ENCODE measurements at places on chromosomes 1 and 21.

- DNase-seq: no peak
These were observed 139.9 kb downstream of the DSCAM start for GRCh38 chr21:40706806-40707655.

DNA sequence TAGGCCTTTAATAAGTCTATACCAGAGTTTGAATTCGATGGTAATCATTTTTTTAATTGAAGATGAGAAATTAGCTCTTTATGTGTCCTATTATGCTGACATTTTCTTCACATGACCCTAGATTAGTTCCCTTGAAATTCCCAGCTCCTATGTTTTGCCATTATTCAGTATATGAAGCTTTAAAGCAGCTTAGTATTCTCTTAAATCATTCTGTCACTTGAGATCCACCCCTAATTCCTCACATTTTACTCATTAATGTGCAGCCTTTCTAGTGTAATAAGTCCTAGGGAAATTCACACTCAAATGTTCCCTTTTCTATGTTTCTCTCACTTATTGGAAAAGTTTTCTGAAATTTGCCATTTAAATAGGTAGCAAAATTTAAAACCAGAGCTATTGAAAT lies 704.5 kb upstream of the B3GALT2 start:
- no peak for DNase-seq

DNA sequence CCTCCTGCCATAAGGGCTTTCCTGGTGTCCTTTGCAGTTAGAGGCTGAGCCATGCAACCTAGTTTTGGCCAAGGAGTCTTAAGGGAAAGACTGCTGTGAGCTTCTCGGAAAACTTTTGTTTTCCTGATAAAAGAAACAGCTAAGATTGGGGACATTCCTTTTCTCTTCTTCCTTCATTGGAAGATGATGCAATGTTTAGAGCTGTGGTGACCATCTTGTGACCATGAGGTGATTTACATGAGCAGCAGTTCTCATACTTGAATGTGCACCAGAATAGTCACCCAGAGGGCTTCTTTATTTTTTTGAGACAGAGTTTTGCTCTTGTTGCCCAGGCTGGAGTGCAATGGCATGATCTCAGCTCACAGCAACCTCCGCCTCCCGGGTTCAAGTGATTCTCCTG lies 20.4 kb upstream of the SMAP2 start:
- DNase-seq: no peak

DNA sequence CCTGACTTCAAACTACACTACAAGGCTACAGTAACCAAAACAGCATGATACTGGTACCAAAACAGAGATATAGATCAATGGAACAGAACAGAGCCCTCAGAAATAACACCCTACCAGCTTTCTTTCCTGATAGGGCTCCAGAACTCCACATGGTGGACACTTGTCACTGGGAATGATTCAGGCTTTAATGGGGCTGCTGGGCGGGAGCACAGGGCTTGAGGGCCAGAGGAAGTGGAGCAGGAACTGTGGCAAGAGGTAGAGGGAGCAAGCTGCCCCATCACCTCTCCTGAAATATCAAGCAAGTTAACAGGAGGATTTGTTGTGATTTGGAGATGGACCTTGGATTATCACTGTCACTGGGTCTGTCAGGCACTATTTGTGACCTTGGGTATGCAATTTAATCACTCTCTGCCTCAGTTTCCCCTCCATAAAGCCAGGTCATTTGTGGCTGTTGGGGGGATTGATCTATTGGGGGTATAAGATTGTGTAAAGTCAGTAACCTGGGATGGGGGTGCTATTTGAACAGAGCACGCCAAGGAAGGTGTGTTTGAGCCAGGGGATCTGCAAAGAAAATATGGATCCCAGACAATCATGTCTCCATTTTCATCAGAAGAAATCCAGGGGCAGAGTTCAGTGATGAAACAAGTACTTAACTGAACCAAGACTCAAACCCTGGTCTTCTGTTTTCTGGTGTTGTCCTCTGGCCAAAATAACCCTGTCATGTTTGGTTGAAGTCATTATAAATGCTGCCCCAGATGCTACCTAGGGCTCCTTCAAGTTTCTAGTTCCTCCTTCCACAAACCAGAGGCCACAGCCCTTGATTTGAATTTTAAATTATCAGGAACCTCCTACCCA lies 25.2 kb downstream of the ETS2 start:
- DNase-seq: no peak

- DNase-seq: no peak
These were observed 34.3 kb upstream of the KRTAP19-8 start for GRCh38 chr21:31072533-31072932.

- DNase-seq: no peak
These were observed 202.1 kb downstream of the NCAM2 start for GRCh38 chr21:21200103-21200938.

- DNase-seq: no peak
These were observed 130.5 kb downstream of the TOMM20 start for GRCh38 chr1:234997896-234998741.

DNA sequence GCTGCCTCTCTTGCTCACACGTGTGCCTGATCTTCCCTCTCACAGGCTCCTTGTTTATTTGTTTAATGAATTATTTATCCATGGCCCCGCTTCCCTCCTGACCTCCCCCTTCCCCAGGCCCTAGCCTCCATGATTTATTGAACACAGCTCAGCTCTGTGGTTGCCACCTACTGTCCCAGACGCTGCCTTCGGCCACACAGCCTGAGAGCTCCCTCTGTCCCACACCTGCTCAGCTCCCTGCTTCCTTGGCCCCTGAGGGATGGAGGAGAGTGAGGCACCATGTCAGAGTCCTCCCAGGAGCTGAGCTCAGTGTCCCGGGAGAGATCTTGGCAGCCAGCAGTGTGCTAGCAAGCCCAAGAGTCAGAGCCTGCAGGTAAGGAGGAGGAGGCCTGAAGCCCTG lies 3.1 kb upstream of the EFNA3 start:
- no peak for DNase-seq

DNA sequence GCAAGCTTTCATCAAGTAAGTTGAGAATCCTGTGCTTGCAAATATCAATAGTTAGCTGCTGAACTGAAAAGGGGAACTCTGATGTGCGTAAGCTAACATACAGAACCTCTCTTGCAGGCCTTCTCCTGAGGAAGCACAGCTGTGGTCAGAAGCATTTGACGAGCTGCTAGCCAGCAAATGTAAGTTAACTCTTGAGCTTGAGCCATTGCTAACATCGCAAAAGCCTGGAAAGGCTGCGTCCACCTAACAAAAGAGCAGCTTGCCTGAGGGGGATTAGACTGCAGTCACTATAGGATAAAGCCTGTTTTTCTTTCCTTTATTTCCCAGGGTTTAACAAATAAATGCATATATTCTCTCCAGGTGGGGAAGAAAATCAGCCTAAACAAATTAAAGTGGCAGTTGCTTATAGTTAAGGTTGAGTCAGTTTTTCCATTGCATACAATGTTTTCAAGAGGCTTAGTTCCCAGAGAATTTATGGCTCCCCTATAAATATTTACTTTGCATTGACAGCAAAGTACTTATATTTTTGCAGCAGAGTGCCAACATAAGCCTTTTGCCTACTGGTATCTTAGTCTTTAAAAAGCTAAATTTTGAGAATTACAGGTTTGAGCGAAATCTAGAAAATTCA lies 1.5 kb downstream of the RGS2 start:
- peak; percentile 10 for DNase-seq

- DNase-seq: no peak
These were observed 111.4 kb downstream of the HHAT start for GRCh38 chr1:210440081-210440480.

DNA sequence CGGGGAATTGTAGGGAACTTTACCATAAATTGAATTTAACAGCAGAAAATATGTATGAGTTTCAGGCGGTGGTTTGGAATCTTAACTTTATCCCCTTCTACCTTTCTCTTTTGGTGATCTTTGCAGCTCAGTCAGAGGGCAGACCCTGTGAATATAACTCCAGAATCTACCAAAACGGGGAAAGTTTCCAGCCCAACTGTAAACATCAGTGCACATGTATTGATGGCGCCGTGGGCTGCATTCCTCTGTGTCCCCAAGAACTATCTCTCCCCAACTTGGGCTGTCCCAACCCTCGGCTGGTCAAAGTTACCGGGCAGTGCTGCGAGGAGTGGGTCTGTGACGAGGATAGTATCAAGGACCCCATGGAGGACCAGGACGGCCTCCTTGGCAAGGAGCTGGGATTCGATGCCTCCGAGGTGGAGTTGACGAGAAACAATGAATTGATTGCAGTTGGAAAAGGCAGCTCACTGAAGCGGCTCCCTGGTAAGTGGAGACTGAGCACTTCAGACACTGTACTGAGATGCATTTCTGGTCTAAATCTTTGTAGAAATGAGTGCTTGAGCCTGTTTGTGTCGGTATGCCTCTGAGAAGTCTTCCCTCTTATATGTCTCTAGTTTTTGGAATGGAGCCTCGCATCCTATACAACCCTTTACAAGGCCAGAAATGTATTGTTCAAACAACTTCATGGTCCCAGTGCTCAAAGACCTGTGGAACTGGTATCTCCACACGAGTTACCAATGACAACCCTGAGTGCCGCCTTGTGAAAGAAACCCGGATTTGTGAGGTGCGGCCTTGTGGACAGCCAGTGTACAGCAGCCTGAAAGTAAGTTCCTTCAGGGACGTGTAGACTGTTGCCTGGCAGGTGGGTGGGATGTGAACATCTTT lies 1.5 kb downstream of the CCN1 start:
- no peak for DNase-seq

DNA sequence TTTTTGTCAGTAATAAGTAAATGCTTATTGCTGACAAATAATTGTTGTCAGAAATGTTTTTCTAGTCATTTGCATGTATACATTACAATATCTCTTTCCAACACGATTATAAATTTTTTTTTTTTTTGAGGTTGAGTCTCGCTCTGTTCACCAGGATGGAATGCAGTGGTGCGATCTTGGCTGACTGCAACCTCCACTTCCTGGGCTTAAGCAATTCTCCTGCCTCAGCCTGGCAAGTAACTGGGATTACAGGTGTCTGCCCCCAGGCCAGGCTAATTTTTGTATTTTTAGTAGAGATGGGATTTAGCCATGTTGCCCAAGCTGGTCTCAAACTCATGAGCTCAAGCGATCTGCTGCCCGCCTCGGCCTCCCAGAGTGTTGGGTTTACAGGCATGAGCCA lies 72.0 kb upstream of the ATF3 start:
- DNase-seq: no peak

- DNase-seq: no peak
These were observed 215.9 kb downstream of the NEGR1 start for GRCh38 chr1:72066431-72066830.

- DNase-seq: no peak
These were observed 9.8 kb downstream of the JUN start for GRCh38 chr1:58774027-58774426.

- DNase-seq: no peak
These were observed 83.2 kb downstream of the PLXNA2 start for GRCh38 chr1:208161005-208161404.

- no peak for DNase-seq
These were observed 35.3 kb upstream of the CLIC4 start for GRCh38 chr1:24709791-24710441.

DNA sequence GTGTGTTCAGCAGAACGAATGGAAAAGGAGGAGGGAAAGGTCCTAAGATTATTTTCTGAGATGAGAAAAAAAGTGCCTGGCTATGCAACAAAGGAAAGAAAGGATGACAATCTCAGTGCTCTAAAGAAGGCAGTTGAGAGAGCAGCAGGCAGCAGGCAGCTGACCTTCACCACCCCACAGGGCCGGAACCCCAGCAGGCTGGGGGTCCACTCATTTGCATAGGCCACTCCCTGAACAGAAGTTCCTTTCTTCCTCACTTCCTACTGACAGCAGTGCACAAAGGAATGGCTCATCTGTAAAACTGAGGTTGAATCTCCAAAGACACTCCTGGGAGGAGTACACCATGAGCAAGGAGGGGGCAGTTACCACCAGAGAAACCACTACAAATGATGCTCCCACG lies 41.4 kb upstream of the TNR start:
- DNase-seq: no peak

DNA sequence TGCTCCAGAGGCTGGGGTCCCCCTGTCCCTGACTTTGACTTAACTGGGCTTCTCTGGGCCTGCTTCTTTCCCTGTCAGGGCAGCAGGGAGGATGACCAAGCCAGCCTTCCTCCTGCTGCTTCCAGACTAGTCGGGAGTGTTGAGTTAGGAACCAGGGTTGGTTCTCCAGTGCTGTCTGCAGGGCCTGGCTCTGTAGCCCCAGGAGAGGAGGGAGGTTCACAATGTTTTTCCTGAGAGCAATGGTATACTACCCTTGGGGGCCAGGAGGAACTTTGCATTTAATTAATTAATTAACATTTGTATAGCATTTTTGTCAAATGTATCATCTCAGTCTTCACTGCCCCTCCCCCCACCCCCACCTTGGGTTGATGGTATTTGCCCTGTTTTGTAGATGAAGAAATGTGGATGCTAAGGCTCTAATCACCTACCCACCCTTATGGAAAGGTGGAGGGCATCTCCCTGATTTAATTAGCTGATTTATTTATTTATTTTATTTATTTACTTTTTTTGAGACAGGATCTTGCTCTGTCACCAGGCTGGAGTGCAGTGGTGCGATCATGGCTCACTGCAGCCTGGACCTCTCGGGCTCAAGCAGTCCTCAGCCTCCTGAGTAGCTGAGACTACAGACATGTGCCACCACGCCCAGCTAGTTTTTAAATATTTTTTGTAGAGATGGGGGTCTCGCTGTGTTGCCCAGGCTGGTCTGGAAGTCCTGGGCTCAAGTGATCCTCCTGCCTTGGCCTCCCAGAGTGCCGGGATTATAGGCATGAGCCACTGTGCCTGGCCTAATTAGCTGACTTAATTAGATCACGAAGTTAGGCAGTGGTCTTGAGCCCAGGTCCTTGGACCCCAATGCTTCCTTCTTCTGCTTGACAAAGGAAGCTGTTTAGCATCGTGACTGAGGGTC lies 6.6 kb downstream of the H6PD start:
- no peak for DNase-seq

GRCh38 chr1:106926803-106927582 lies 129.5 kb upstream of the PRMT6 start:
- DNase-seq: no peak

- no peak for DNase-seq
These were observed 31.5 kb downstream of the TRAPPC10 start for GRCh38 chr21:44043613-44044012.

GRCh38 chr1:183622884-183623785 lies 12.4 kb downstream of the ARPC5 start:
- DNase-seq: peak; percentile 53

DNA sequence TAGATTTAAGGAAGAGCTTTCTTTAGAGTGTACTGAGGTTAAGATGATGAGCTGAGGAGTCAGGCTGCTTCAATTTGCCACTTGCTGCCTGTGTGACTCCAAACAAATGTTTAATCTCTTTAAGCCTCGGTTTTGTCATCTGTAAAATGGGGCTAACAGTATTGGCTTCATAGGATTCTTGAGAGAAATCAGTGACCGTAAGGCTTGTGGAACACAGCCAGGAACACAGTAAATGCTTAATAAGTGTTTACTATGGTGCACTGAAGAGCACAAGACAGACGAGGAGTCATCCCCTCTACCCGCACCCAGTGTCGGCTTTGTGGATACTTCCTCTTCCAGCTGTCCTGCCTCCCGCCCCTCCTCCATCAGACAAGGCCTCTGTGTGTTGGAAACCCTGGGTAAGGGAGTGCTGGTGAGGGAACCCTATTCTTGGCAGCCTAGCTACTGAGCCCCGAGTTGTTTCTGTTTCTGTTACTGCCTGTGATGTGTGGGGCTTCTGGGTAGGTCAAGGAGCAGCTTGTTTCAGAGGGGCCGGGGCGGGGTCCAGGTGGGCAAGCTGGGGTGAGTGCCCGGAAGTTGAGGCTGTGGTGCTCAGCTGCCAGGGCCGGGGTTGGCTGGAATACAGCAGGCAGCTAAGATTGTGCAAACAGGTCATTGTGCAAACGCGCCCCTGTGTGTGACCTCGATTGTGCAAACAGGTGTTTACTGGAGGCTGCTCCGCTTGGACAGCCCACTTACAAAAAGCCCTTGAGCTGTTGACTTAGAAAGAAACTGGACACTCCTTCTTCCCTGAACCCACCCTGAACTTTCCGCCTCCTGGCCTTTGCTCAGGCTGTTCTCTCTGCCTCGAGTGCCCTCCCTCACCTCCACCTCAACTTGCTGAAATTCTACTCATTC lies 4.0 kb upstream of the CSF3R start:
- peak; percentile 68 for DNase-seq
